T-cell (primary cell): ENCODE measurements at places on chromosomes 3 and 15. TPM values are rescaled to one million over a fixed set of nuclear protein-coding genes. Genes with fewer than 3 reads are reported as not detected.

DNA sequence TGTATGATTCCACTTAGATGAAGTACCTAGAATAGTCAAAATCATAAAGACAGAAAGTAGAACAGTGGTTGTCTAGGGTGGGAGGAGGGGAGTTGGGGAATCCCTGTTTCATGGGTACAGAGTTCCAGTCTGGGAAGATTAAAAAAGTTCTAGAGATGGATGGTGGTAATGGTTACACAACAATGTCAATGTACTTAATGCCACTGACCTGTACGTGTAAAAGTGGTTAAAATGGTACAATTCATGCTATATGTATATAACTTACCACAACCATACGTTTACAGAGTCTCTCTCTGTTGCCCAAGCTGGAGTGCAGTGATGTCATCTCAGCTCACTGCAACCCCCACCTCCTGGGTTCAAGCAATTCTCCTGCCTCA lies 6.5 kb downstream of the SFMBT1 start:
- no peaks in the 10 kb centered on the region for H3K27me3 ChIP-seq
- no peak overlapping the region for H3K4me3 ChIP-seq
- peaks cover 28% of the 10 kb centered on the region for H3K4me1 ChIP-seq
- no peak overlapping the region for H3K27ac ChIP-seq
- no peaks in the 10 kb centered on the region for H3K36me3 ChIP-seq

DNA sequence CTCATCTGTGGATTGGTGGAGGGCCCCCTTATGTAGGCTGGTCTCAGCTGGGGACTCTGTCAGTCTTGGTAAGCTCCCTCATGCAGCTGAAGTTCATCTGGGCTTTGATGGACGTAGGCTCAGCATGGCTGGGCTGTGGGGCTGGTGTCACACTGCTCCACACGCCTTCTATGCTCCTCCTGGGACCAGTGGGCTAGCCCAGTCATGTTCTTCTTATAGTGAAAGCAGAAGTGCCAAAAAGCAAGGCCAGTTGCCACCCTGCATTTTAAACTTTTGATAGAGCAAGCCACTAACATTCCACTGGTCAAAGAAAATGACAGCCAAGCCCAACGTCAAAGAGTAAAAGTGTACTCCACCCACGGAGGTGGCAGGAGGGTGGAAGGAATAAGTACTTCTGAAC lies 165.5 kb downstream of the MEX3B start:
- no peak overlapping the region for H3K27ac ChIP-seq
- H3K27me3 ChIP-seq: no peaks in the 10 kb centered on the region
- DNase-seq: no peak
- no peak overlapping the region for H3K4me3 ChIP-seq
- H3K36me3 ChIP-seq: no peaks in the 10 kb centered on the region

GRCh38 chr3:53506763-53507145 lies 12.3 kb downstream of the CACNA1D start:
- no peak for DNase-seq
- peaks cover 22% of the 10 kb centered on the region for H3K27me3 ChIP-seq
- H3K36me3 ChIP-seq: no peaks in the 10 kb centered on the region
- H3K27ac ChIP-seq: no peak overlapping the region
- H3K4me1 ChIP-seq: no peaks in the 10 kb centered on the region

DNA sequence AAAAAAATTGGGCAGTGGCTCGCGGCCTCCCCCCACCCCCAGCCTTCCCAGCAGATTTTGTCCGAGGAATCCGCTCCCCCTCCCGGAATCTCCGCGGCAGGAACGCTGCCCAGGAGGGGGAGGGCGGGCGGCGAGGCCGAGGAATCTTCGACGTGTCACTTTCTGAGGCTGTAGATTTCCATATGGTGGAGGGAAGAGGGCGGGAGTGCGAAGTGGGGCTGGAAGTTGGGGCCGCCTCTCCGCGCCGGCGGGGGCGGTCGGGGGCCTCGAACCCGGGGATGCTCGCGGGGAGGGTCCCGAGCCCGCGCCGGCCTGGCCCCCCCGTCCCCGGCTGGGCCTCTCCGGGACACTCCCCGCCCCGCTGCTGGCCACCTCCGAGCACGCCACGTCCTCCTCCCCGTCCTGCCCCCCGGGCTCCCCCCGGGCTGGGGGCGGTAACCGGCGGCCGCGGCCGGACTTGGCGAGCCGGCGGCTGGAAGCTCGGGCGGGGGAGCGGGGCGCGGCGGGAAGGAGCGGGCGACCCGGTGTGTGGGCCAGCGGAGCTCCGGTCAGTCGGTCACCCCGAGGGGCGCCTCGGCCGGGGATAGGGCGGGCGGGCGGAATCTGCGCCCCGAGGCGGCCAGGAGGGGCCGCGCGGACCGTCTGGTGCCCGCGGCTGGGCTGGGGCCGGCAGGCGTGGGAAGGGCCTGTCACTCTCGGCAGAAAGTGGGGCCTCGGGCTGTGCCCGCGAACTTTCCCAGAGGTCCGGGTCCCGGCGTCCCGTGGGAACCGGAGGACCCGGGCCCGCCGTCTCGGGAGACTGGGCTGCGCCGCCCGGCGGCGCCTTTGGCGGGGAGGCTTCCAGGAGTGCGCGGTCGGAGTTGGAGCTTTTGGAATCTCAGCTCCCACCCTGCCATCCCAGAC lies 951 bp downstream of the FNDC3B start:
- no peaks in the 10 kb centered on the region for H3K27me3 ChIP-seq
- no peaks in the 10 kb centered on the region for H3K36me3 ChIP-seq
- peak overlapping the region; percentile 81 for H3K4me3 ChIP-seq
- DNase-seq: no peak
- peak overlapping the region; percentile 76 for H3K27ac ChIP-seq

- no peaks in the 10 kb centered on the region for H3K4me1 ChIP-seq
- DNase-seq: no peak
- H3K4me3 ChIP-seq: no peak overlapping the region
- H3K27ac ChIP-seq: no peak overlapping the region
- no peaks in the 10 kb centered on the region for H3K36me3 ChIP-seq
Observed at GRCh38 chr15:73078722-73079121, 26.5 kb downstream of the NEO1 start.

Gene TGM5
- not detected for total RNA-seq

Gene RAD54L2
- total RNA-seq: 37.4 TPM

Gene IQCF5
- not detected for total RNA-seq

Gene CCR4
- total RNA-seq: 37.4 TPM

Gene EPHA6
- total RNA-seq: not detected
